ENCODE measurements at places on chromosomes 6 and 20. TPM values are rescaled to one million over a fixed set of nuclear protein-coding genes. Genes with fewer than 3 reads are reported as not detected.

The PFDN4 gene
- total RNA-seq = 105 TPM

DNA sequence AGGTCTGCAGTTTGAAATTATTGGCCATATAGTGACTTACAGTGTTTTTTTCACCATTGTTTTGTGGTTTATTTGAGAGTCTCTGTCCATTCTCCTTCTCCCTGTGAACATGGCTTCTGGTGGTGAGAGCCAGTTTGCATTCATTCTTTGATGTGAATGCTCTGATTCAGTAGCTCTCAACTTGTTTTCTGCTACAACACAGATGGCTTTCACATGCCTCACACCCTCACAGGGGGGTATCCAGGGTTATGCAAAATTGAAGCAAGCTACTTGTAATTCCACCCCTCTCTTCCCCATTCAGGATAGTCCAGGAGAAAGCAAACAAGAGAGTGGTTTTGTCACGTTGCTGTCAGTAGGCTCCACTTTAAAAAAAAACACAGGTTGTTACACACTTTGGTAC, 55.6 kb downstream of the SLX4IP start:
- peaks cover 28% of the 10 kb centered on the region for H3K4me1 ChIP-seq
- H3K27ac ChIP-seq = peak overlapping the region; percentile 81

The MDC1 gene
- 32.7 TPM for total RNA-seq

GRCh38 chr6:81985191-81985590, 232.7 kb upstream of the TENT5A start:
- H3K27me3 ChIP-seq = no peaks in the 10 kb centered on the region
- H3K4me3 ChIP-seq = no peak overlapping the region
- peaks cover 9% of the 10 kb centered on the region for H3K4me1 ChIP-seq
- H3K36me3 ChIP-seq = no peaks in the 10 kb centered on the region
- no peak for DNase-seq

DNA sequence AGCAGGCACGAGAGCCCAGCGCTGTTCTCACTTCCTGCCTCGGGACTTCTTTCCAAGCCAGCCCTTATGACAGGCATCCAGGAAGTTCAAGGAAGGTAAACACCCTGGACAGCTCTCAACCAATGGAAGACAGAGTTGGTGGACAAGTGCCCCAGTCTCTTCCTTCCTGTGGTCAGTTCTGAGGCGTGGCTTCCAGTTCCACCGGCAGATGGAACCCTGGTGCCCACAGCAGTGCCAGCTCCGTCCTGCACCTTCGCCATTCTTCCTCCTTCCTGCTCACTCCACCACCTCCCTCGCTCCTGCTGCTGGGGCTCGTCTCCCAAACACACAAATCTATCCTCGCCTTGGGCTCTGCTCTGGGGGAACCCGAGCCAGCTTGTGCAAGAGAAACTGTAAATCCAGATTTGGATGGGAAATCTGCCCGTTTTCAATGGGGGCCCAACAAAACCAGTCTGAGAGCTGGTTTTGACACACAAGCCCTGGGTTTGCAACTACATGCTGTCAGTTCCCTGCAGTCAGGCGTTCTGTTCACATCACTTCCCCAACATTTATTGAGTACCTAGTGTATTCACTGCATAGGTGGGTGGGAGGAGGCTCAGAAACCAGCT, 162.7 kb downstream of the GRM4 start:
- H3K4me3 ChIP-seq = no peak overlapping the region
- H3K27ac ChIP-seq = no peak overlapping the region
- no peak for DNase-seq
- H3K4me1 ChIP-seq = no peaks in the 10 kb centered on the region

DNA sequence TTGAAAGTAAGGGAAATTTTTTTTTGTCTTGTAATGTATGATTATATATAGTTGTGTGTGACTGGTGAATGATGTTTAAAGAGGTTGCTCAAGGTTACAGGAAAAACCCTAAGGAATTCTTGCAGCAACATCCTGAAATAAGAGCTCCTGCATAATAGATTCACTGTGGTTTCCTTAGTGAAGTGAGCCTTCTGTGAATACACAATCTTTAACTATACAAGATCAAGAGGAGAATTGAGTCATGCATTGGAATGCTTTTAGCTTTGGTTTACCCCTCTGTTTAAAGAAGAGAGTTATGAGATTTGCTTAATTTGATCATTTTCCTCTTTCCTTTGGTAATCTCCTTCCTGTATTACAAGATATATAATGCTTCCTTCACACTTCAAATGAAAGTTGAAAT, 141.6 kb upstream of the EYA4 start:
- no peak overlapping the region for H3K27ac ChIP-seq
- no peak overlapping the region for H3K4me3 ChIP-seq
- H3K36me3 ChIP-seq = no peaks in the 10 kb centered on the region
- DNase-seq = peak; percentile 63

Data from GM23338 (cell line).